Heart left ventricle (tissue), 16 donors: ENCODE measurements at places on chromosomes 11 and 22. TPM values are rescaled to one million over a fixed set of nuclear protein-coding genes. Genes with fewer than 3 reads are reported as not detected.

The OSBP2 gene
- 5.1 TPM for polyA plus RNA-seq

The DUSP8 gene
- polyA plus RNA-seq, result 10.9 TPM

The GTSE1 gene
- polyA plus RNA-seq, result 0.19 TPM

The IRAG1 gene
- polyA plus RNA-seq, result 3.4 TPM

The DAGLA gene
- polyA plus RNA-seq, result 3.3 TPM

The RFPL2 gene
- not detected for polyA plus RNA-seq

The SBF2 gene
- 12.5 TPM for polyA plus RNA-seq

The HBB gene
- 1.1 TPM for polyA plus RNA-seq

The KRTAP5-2 gene
- polyA plus RNA-seq, result not detected

The MRGPRX4 gene
- polyA plus RNA-seq, result not detected

The BIK gene
- 0.65 TPM for polyA plus RNA-seq

The UBE4A gene
- polyA plus RNA-seq, result 23.4 TPM

The DGAT2 gene
- 4.0 TPM for polyA plus RNA-seq

The PHOX2A gene
- polyA plus RNA-seq, result not detected

The KCNQ1 gene
- 24.7 TPM for polyA plus RNA-seq

The OR51B5 gene
- polyA plus RNA-seq, result not detected

The TSPAN4 gene
- polyA plus RNA-seq, result 31.2 TPM

The ST14 gene
- 1.4 TPM for polyA plus RNA-seq

The SCN3B gene
- 0.75 TPM for polyA plus RNA-seq

The GLYAT gene
- not detected for polyA plus RNA-seq

The RIC3 gene
- polyA plus RNA-seq, result 8.6 TPM

The PARVB gene
- polyA plus RNA-seq, result 63.5 TPM

The INSC gene
- 0.42 TPM for polyA plus RNA-seq

The NXPE2 gene
- not detected for polyA plus RNA-seq

The HEPACAM gene
- not detected for polyA plus RNA-seq

The RASD2 gene
- 3.7 TPM for polyA plus RNA-seq

The DBX1 gene
- polyA plus RNA-seq, result not detected

The PGA3 gene
- polyA plus RNA-seq, result 2.7 TPM

The MED15 gene
- polyA plus RNA-seq, result 29.1 TPM

The RELA gene
- 22.2 TPM for polyA plus RNA-seq

The ABCC8 gene
- 0.69 TPM for polyA plus RNA-seq

The SMC1B gene
- not detected for polyA plus RNA-seq

The DDT gene
- polyA plus RNA-seq, result 301 TPM

The F2 gene
- polyA plus RNA-seq, result 0.08 TPM

The DLG2 gene
- 2.5 TPM for polyA plus RNA-seq

The SLC22A12 gene
- not detected for polyA plus RNA-seq

The SCUBE1 gene
- 0.04 TPM for polyA plus RNA-seq

The OR51I1 gene
- polyA plus RNA-seq, result not detected

The ALDH3B1 gene
- 3.3 TPM for polyA plus RNA-seq

The RASL10A gene
- polyA plus RNA-seq, result 1.1 TPM

The FERMT3 gene
- 7.9 TPM for polyA plus RNA-seq

The MLC1 gene
- polyA plus RNA-seq, result 0.19 TPM

The VPS51 gene
- polyA plus RNA-seq, result 94.2 TPM

The GTPBP1 gene
- 15.6 TPM for polyA plus RNA-seq

The CDK2AP2 gene
- polyA plus RNA-seq, result 82.7 TPM

The GAL3ST1 gene
- 0.14 TPM for polyA plus RNA-seq

The CARD10 gene
- 13.9 TPM for polyA plus RNA-seq

The SLC1A2 gene
- polyA plus RNA-seq, result 2.0 TPM

The PGA5 gene
- 0.04 TPM for polyA plus RNA-seq

The CCDC157 gene
- 1.4 TPM for polyA plus RNA-seq
